NCI-H1417 (cell line): ENCODE measurements at places on chromosomes 4 and X.

GRCh38 chr4:144288011-144288903, 147.7 kb upstream of the GYPA start:
- DNase-seq, result no peak

GRCh38 chr4:166123546-166123945, 250.5 kb downstream of the TLL1 start:
- DNase-seq, result no peak

- DNase-seq, result no peak
Measured at GRCh38 chrX:107579956-107580355, 48.4 kb upstream of the PRPS1 start.

GRCh38 chr4:101217353-101218031, 129.8 kb downstream of the PPP3CA start:
- DNase-seq, result no peak

- no peak for DNase-seq
Measured at GRCh38 chrX:23841847-23842522, 59.0 kb downstream of the SAT1 start.

DNA sequence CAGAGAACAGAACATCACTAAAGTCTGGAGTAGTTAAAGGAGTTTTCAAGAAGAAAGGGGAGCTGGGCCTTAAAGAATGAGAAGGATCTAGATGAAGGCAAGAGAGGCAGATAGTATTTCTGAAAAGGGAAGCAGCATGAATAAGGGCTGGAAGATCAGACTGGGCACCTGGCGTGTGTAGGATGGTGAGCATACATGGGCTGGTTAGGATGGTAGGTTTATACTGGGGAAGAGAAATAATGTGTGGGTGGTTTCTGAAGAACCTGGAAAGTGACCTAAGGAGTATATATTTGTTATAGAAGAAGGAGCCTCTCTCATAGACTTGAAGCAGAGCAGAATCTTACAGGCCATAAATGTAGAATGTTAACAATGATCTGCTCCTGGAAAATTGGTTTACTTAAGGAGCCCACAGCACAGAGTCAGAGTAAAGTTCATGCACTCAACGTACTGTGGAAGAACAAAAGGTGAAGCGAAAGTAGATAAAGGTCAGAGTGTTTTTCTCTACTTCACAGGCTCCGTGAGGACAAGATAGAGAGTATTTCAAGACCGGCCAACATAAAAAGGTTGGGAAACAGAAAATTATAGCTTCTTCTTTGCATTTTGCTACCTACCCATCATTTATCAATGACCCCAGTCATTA, 35.8 kb downstream of the MBNL3 start:
- no peak for DNase-seq

GRCh38 chrX:54842607-54843006, 35.1 kb downstream of the MAGED2 start:
- DNase-seq, result no peak

DNA sequence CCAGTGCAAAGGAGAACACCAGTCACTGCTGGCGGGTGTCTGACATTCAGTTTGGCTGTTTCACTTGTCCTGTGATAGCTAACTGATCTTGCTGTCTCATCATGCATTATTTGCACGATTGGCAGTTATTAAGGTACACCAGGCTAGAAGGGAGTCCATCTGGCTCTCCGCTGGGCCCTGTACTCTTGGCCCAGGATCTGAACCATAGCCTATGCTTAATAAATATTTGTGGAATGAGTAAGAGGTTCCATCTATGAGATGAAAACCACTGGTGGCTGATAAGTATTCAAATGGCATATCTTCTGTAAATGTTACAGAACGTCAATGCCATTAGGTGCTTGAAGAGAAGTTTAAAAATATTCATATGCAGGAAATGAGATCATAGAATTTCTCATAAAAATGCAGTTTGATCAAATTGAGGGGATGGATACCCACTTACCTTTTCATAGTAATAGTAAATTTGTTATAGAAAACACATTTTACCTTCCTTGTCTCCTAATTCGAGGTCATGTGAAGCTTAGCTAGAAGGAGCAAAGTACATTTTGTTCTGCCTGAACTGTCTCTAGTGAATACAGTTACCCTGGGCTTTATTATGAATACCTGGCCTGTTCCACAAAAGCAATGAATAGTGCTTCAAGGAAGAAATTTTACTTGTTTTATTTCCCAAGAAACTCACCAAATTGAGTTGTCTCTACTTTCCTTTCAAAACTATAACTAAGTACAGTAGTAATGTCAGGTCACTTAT, 213.5 kb downstream of the CBR4 start:
- DNase-seq, result no peak

DNA sequence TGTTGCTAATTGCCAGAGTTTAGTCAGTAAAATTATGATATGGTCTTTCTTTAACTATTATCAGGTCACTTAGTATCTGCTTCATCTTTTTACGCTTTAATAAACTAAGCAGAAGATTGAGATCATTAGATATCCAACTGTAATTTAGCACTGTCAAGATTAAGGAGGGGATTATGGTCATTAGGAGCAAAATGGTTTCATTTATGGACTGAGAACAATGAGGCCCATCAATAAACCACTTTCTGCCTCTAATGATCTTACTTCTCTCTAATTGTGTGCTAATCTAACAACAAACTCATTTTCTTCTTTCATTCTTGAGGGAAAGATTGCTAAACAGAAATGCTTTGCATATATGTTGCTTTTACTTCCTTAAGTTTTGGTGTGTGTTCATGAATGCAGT, 340.4 kb downstream of the RPA4 start:
- no peak for DNase-seq

DNA sequence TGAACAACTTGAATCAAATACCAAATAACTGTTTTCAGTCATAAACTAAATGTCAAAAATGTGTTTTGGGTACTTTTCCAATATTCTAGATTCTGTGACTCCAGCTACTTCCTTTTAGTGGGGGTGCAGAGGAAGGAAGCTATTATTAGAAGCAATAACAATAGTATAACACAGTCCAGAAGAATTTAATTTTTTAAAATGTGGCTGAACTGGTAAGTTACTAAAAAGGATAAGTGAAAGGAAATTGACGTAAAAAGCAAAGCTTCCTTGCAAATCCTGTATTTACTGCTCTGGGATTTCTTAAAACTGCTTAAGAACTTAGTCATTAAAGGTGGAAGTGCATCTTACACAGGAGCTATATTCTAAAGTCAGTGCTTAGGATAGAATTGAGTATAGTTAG, 53.2 kb downstream of the MOSPD2 start:
- DNase-seq, result no peak

- peak; percentile 94 for DNase-seq
Measured at GRCh38 chr4:24419181-24420034, 164.9 kb downstream of the DHX15 start.

- DNase-seq, result no peak
Measured at GRCh38 chr4:181701894-181702293, 541.3 kb upstream of the TENM3 start.

DNA sequence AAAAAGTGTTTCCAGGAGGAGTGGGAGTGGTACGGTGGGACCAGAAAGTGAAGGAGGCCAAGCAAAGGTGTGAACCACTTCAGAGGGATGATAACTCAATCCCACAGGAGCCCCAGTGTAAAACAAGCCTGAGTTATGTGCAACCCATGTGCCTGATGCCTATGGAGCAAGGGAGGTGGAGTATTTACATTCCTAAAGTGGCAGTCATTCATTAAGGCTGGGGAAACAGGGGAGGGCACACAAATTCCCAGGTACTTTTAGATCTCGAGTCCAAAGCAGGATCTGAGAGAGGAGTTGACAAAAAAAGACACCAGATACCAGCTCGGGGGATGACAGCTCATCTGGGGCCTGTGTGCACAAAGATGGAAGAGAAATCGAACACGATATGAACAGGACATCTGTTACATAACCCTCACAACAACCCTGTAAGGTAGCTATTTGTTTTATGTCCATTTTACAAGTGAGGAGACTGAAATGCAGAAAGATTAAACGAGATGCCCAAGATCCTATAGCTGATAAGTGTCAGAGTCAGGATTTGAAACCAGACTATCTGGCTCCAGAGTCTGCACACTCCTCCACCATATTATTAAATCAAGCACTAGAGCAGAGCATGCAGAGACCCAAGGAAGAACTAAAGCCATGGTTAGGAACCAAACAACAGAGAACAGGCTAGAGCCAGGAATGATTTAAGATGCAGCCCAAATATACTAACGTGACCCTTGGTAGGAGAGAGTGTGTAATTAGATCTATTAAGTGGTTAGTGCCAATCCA, 91.9 kb upstream of the MAPK10 start:
- peak; percentile 59 for DNase-seq

DNA sequence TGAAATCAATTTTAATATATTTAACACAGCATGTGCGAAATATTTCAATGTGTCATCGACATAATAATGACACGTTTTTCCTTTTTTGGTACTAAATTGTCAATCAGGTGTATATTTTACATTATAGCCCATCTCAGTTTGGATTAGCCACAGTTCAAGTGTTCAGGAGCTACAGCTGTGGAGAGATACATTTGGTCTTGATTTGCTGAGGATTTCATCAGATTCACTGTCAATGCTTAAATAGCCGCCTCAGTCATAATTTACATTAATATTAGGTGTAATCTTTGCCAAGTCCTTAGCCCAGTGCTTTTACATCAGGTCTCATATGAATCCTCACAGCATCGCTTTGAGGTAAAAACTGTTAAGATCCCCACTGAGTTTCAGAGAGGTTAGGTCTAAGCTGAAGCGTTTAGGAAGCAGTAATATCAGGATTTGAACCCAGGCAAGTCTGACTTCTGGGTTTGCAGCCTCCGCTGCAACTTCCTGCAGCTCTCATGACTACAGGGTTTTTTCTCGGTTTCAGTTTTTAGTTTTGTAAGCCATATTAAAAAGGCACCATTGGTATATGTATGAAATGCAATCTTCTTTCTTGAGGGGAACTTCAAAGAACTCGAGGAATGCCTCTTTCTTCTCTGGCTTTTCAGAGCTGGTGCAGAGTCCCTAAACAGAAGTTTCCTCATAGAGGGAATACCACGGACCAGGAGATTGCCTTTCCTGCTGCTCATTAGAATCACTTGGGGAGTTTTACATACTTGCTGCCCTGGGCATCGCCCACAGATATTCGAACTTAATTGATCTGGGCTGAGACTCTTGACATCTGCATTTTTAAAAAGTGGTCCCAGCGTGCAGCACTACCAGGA, 6.4 kb downstream of the MTM1 start:
- no peak for DNase-seq

DNA sequence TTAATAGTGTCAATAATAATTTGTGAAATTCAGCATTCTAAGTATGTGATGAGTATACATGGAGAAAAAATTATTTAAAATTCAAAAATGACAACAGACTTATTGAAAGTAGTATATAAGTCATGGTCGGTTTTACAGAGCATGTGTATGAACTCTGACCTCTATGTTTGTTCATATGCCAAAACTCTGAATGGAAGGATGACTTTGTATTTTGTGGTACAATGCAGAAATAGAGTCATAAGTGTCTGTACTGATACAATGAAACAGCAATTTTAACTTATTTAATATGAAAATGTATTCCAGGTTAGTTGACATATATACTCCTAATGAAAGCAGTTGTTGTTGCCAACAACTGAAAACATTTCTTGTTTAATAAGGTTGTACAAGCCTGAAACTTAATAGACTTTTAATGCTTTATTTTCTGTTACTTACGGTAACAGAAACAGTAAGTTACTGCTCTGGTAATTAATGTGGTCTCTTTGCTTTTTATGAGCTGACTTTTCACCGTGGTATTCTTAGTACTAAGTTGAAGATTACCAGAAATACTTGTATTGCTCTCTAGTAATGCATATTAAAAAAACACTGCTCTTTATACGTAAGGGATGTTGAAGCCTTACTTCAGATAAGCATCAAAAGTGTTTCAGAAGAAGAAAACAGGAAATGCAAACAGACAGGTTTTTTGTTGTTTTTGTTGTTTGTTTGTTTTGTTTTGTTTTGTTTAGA, 1.9 kb downstream of the UBE2K start:
- no peak for DNase-seq

DNA sequence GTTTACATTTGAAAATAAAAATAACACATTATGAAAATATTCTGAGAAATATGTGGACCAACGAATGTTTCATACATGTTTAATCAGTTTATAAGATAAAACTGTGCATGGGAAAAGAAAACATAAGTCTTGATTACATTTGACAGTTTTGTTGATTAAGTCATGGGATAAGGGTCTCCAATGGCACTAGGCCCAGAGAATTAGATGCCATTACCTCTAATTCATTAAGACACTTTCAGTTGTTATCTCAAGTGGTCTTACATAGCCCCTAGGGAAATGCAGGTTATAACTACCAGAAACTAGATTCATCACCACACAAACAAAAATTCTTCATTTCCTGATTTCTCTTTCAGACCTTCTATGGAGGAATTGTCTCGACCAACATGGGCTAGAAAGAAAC, 300.8 kb downstream of the PCDH7 start:
- DNase-seq, result peak; percentile 15

- no peak for DNase-seq
Measured at GRCh38 chr4:14023036-14023435, 395.5 kb upstream of the BOD1L1 start.

DNA sequence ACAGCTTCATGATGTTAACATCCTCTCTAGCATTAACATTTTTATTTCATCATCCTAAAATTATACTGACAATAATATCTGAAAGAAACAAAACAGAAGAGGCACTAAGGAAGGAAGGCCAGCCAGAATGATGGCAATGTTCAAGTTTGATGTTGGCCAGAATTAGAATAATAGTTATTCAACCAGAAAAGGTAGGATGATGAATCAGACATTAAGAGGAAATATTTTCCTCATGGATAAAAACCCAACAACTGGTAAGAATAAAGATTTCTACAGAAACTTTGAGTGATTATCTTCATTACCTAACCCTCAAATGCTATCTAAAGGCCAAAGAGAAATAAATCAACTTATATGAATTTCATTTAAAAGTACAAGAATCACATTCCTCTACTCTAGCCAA, 105.2 kb downstream of the PDE5A start:
- no peak for DNase-seq

DNA sequence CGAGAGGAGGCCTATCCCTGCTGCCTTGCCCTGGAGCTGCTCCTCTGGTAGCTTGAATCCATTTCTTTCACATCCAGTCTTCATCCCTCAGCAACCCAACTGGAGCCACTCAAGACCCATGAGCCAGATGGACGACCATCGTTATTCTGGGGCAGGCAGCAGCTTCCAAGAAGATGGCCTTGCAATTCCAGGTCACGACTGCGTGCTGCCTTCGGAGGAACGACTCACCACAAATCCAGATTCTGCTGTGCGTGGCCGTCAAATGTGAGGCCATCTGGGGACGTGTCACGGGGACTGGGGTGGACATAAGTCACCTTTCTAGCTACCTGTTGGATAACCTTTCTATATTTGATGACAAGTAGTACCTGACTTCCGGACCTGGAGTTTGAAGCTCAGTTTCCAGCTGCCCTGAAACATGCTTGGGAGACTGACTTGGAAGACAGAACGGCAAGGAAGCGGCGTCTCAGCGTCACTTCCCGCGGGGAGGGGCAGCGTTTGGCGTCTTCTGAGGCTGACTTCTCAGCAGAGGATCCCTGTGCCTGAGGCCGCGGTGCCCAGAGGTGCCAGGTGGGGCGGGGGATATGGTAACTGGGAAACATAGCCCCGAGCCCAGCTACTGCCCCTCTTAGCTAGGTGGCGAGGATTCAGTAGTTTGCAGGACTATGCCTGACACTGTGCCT, 11.7 kb upstream of the TMEM271 start:
- DNase-seq, result no peak
